ENCODE measurements at places on chromosomes 11 and 22. TPM values are rescaled to one million over a fixed set of nuclear protein-coding genes. Genes with fewer than 3 reads are reported as not detected.

The CASP5 gene
- total RNA-seq, result not detected

The PHLDB1 gene
- total RNA-seq, result 3.9 TPM

The PARVA gene
- 0.89 TPM for total RNA-seq

The RFPL3 gene
- total RNA-seq, result not detected

The PDE3B gene
- total RNA-seq, result 133 TPM

The FERMT3 gene
- 184 TPM for total RNA-seq

The OR51B6 gene
- total RNA-seq, result not detected

The CACNA1I gene
- total RNA-seq, result 16.1 TPM

The ARHGAP8 gene
- 4.7 TPM for total RNA-seq

The OR10D3 gene
- not detected for total RNA-seq

The C11orf97 gene
- total RNA-seq, result not detected

The RTCB gene
- 35.8 TPM for total RNA-seq

The PRR5 gene
- 64.0 TPM for total RNA-seq

The FREY1 gene
- 2.6 TPM for total RNA-seq

The DNAJB7 gene
- total RNA-seq, result not detected

The PRR5L gene
- total RNA-seq, result 22.3 TPM

The MFRP gene
- not detected for total RNA-seq

The LGALS1 gene
- total RNA-seq, result 39.5 TPM

The DTX4 gene
- 3.7 TPM for total RNA-seq

The SELENOO gene
- 28.9 TPM for total RNA-seq

The OR6T1 gene
- not detected for total RNA-seq

The POU2AF1 gene
- total RNA-seq, result 9.3 TPM

The GTSE1 gene
- total RNA-seq, result 1.3 TPM

The SNAP29 gene
- 23.3 TPM for total RNA-seq

The LSP1 gene
- 286 TPM for total RNA-seq

The MPZL3 gene
- 9.8 TPM for total RNA-seq
